ENCODE measurements at places on chromosomes 7 and 10.

DNA sequence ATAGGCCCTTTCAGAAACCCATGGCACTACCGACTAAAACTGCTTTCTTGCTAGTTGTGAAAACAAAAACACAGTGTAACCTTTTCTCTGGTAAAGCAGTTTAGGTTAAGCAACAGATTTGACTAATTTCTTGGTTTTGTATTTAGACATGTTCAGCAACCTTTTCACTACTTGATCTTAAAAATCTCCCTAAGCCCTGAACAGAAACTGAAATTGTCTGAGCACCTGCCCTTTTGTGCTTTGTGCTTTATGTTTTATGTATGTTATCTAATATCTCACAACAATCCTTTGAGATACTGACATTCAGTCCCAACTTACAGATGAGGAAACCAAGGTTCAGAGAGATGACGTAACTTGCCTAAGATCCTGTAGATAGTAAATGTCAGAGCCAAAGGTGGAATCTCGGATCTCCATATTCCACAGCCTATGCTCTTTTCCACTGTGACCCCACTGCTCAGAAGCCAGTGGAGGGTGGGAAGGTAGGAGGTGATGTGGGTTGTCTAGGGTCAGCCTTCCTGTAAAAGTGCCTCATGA, 146.6 kb downstream of the LCOR start:
- DNase-seq: no peak

- DNase-seq: no peak
These were observed 71.2 kb downstream of the AOAH start for GRCh38 chr7:36653008-36653662.

DNA sequence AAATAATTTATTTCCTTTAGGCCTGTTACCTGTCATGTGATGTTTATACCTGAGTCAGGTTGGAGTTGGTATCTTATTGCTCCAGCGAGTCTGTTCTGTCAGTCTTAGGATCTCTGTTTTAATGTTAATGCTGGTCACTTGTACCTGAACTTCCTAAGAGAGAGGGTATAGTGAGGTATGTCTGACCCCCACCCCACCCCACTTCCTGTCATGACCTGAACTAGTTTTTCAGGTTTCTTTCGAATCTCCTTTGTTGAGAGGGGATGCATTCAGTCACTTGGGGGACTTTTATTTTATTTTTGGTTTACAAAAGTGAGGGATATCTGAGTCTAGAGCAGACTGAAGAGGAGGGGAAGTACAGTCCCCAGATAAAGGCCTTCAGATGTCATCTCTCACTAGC, 769.0 kb upstream of the COBL start:
- DNase-seq: no peak

DNA sequence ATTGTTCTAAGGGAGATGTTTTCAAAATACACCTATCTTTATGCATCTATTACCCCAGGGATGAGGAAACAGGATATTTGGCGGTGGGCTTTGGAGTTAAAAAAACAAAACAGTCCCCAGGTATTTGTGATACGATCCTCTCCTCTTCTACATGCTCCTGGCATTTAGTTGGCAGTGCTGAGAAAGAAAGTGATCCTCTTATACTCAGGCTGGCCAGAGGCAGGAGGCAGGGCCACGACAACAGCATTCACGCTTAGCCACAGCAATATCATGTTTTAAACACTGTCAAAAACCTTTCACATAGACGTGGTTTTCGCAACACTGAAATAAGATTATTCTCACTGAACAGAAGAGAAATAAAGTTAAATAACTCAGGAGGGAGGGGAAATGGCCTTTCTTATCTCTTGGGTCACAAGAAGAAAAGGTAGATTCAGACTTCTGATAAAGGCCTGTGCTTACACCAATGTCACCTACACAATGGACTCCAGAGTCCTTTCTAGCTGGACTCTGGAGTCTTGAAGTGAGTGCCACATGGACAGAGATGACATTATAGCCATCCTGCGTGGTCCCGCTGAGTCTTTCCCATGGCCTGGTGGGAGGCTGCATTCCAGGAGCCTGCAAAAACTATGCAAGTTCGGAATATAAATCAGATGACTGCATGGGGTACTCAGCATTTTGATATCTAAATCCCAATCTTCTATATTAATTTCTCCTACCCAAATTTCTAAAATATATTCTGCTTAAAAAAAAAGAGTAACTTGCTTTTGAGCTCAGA, 88.7 kb downstream of the PIP4K2A start:
- DNase-seq: no peak

- DNase-seq: no peak
These were observed 696.3 kb upstream of the C7orf33 start for GRCh38 chr7:147894271-147894670.

- DNase-seq: peak; percentile 69
These were observed 8.6 kb downstream of the UPP1 start for GRCh38 chr7:48097521-48098231.

DNA sequence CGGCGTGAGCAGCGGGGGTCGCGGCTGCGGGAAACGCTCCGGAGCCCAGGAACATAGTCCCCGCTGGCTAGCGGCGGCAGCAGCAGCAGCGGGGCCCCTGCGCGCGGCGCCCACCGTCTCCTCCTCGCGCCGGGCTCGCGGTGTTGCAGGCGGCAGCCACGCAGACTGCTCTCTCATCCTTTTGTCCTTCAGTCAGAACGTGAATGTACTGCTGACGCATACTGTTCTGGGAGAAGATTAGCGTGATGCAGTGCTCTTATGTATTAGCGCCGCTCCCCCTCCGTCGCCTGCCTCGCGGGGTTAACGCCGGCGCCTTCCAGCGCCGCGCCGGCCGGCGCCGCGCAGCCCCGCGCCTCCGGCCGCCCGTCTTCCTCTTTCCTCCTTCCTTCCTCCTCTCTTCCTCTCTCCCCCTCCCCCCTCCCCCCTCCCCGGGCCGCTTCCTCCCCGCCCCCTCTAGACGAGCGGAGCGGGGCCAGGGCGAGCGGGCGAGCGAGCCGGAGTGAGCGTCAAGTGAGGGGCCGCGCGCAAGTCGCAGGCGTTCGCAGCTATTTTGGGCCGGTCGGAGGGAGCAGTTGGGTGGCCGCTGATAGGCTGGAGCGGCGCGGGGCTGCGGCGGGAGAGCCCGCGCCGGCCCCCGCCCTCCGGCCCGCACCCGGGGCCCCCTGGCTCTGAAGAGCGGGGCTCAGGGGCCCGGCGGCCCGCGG, 816 bp upstream of the LRRC4 start:
- DNase-seq: peak; percentile 59

DNA sequence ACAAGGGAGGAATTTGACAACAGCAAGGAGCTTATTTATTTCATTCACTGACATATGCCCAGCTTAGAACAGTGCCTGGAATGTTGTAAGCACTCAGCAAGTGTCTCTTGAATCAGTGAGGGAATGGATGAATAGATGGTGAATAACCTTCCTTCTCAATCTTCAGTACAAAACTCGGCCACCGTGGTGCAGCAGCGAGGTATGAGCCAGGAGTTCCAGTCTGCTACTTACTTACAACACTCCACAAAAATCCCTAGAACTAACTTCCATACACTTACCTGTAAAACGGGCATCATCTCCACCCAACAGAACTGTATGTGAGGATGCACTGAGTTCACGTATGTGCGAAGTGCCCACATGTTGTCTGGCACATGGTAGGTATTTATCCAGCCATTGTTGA, 237.4 kb downstream of the WDR11 start:
- DNase-seq: peak; percentile 29

GRCh38 chr10:60384011-60384410, 5.7 kb downstream of the ANK3 start:
- DNase-seq: no peak

DNA sequence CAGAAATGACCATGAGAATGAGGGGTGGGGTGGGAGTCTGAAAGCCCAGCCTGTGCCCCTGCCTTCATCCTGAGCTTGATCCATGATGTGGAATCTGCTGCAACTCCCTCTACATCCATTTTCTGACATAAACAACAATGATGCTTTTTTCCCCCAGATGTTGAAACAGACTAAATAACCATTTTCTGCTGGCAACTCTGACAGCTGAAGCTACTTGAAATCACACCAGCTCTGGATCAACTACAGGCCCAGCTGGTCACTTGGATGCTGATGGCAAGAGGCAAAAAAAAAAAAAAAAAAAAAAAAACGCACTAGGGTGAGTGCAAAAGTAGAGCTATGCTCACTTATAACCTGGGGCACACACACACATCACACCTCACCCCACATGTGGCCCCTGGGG, 74.2 kb downstream of the FAM107B start:
- DNase-seq: no peak

GRCh38 chr7:123647106-123647730, 8.4 kb upstream of the LMOD2 start:
- DNase-seq: no peak

- no peak for DNase-seq
These were observed 27.3 kb downstream of the TFAM start for GRCh38 chr10:58412502-58412961.

DNA sequence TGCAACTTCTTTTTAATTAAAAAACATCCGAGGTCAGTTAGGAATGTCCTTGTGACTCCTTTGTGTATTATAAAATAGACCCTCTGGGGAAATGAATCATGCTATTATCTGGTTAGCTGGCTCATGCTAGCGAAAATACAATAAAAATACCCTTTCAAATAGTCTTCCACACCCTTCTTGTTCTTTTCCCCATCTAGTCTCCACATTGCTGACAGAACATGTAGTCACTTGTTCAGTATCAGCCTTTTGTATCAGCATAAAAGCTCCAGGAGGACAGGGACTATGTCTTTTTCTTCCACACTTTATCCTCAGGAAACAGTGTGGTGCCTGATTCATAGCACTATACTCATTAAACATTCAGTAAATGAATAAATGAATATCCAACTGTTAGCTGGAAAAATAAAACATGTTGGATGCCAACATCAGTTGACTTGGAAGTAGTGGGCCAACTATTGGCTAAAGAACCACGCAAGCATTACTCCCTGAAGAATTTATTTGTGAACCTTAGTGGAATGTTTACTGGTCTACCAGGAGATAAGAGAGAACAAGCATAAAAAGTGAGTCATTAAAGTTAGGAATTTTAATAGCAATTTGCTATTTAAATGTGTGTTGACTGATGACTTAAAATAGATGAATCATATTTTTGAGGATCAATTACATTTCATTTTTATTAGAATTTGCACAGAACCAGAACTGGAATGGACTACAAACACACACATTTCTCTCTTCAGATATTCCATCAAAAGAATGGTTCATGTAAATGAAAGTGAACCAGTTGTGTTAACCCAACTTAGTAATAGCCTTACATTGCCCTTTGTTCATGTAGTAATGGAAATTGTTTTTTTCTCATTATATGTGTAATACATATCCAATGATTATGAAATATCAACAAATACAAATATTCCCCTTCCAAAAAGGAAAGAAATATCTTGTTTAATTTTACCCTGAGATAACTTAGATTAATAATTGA, 129.6 kb downstream of the DKK1 start:
- no peak for DNase-seq

DNA sequence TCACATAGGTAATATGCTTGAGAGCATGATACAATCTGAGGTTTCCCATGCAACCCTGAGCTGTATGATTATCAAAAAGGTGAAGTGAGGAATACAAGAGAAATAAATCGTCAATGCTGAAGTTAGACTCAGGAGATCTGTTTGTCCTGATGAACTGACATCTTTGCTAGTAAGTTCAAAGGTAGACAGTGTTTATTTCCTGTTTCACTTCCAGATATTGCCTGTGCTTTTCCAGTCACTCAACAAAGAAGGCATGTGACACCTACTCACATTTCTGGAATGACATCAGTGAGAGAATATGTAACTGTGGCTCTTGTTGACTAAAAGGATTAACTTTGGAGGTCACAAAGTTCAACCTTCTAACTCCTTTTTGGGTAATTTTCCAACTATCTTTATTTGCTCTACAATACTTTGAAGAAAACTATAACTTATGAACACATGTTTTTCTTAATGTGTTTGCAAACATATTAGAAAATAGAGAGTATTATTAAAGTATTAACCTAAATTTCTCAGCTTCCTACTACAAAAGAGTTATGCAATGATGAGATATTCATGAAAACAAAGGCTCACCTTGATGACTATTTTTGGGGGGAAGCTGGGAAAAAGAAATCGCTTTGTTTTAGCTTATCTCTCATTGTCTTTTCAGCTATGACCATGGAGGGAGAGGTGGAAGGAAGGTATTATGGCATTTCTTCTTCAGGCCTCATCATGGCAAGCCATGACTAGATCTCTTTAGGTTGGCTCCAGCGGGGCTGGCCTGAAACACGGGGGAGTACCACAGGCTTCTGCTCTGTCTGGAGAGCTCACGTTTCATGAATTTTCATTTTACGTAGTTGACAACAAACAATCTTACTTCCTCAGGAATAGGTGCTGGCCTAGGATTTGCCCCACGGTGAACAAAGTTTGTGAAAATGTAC, 214.7 kb upstream of the SLC26A5 start:
- no peak for DNase-seq

DNA sequence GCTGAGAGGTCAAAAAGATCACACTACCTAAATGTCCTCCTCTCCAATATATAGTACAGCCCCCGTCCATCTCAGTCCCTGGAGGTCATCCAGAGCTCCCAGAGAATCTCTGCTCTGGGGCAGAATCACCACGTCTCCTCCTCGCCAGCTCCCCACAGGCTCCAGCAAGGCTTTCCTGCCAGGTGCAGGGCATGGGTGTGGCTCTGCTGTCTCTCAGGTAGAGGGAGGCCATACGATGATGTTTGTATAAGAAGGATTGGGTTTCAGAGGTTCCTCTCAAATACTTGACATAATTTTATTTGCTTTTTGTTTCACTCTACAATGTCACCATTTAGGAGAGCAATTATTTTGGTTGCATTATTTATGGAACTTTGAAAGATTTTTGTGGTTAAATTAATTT, 98.3 kb upstream of the PRSS58 start:
- no peak for DNase-seq

DNA sequence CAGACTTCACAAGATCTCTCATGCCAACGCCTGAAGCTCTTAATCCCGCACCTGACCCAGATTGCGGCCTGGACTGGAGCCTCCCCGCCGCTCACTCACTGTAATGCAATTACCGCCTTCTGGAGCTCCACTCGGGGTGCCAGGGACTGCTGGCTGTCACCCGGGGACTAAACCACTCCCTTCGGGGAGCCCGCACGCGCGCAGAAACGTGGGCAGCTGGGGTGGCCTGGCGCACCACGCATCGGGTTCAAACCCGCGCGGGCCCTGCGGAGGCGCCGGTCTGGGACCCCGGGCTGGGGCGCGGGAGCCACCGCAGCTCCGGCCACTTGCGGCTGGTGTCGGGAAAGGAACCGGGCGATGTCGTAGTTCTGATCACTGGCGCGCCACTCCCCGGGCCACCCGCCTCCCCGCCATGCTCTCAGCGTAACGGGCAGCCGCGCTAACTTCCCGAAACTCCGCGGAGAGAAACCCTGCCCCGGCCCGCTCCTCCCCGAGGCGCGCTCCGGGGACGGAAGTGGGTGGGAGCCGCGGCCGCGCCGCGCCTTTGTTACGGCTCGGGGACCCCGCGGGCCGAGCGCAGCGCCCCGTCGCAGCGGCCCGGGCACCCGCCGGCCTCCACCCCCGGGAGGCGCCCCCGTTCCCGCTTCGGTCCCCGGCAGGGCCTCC, 100.3 kb upstream of the SVIL start:
- peak; percentile 49 for DNase-seq

All from MV-4-11 (cell line).